ENCODE measurements at places on chromosomes 1 and 21. TPM values are rescaled to one million over a fixed set of nuclear protein-coding genes. Genes with fewer than 3 reads are reported as not detected.

Gene FMO2
- 2.0 TPM for polyA plus RNA-seq

Gene TCHH
- not detected for polyA plus RNA-seq

Gene LINGO4
- not detected for polyA plus RNA-seq

Gene KCND3
- 0.06 TPM for polyA plus RNA-seq

Gene IFT25
- polyA plus RNA-seq = 54.2 TPM

Gene CDK11B
- 6.7 TPM for polyA plus RNA-seq

Gene MYOG
- not detected for polyA plus RNA-seq

Gene PTGFR
- polyA plus RNA-seq = 2.0 TPM

Gene CFHR1
- 0.07 TPM for polyA plus RNA-seq

Gene SLC9C2
- not detected for polyA plus RNA-seq

Gene OR2T29
- polyA plus RNA-seq = not detected

Gene RSPO1
- not detected for polyA plus RNA-seq

Gene CENPF
- 17.5 TPM for polyA plus RNA-seq

Gene TTC24
- not detected for polyA plus RNA-seq

Gene ABCA4
- polyA plus RNA-seq = 0.17 TPM

Gene SLC44A5
- 0.09 TPM for polyA plus RNA-seq

Gene DMRTA2
- polyA plus RNA-seq = not detected

Gene ATP5PB
- polyA plus RNA-seq = 519 TPM

Gene VSIG8
- polyA plus RNA-seq = not detected

Gene MED8
- 63.7 TPM for polyA plus RNA-seq

Gene RIPPLY3
- not detected for polyA plus RNA-seq
